T-helper 17 cell (primary cell): ENCODE measurements at places on chromosomes 5 and 9. TPM values are rescaled to one million over a fixed set of nuclear protein-coding genes. Genes with fewer than 3 reads are reported as not detected.

DNA sequence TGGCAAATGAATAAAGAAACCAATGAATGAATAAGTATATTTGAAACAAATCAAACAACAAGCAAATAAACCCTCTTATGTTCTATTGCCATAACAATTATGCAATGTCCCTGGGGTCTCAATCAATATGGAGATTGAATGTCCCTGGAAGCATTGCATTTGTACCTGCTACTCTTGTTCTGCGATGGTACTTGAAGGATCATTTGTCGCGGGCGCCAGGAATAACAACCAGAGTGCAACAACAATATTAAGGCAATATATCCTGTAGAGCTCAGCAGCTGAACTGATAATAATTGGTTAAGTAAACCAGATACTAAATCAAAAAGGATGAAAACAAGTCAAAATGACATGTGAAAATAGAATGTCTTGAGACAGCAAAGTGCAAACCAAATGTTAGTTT lies 1001.9 kb upstream of the NUDT12 start:
- H3K4me1 ChIP-seq: no peaks in the 10 kb centered on the region
- H3K27ac ChIP-seq: no peak overlapping the region
- no peaks in the 10 kb centered on the region for H3K36me3 ChIP-seq
- no peak overlapping the region for H3K4me3 ChIP-seq

- H3K36me3 ChIP-seq: no peaks in the 10 kb centered on the region
- DNase-seq: no peak
- no peak overlapping the region for H3K27ac ChIP-seq
These were observed 19.8 kb downstream of the TTC23L start for GRCh38 chr5:34858790-34859189.

- H3K4me3 ChIP-seq: no peak overlapping the region
- H3K27ac ChIP-seq: no peak overlapping the region
- no peak for DNase-seq
- H3K27me3 ChIP-seq: peaks cover 49% of the 10 kb centered on the region
- H3K36me3 ChIP-seq: peaks cover 5% of the 10 kb centered on the region
- no peaks in the 10 kb centered on the region for H3K4me1 ChIP-seq
These were observed 125.3 kb downstream of the SYK start for GRCh38 chr9:90926936-90927335.

DNA sequence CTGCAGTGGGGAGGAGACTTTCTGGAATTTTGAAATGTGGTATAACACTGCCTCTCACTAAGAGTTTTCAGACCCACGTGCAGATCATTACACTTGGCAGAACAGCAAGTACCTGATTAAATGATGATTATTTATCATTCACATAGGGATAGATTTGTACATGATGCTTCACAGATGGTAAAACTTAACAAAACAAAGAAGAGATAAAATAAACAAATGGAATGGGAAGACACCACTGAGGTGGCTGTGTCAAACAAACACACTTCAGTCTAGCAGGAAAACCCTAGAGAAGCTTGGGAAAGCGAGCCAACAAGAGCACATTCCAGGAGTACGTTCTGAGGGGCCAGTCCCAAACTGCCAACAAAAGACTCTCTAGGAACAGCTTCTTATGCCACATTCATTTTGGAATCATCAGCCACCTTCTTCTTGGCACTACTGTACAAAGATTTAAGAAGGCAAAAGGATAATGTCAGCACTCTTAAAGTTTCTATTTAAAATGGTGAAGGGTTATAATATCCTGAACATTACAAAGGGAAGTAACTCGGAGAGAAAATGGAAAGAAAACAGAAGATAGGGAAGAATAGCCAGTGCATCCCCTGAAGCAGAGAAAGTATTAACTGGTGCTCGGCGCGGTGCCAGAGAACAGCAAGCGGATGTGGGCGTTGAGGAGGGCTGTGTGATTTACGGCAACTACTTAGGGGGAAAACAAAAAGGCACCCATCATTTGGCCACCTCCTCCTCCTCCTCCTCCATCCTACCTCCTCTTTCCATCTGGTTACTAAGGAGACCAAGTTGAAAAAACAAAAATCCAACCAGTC lies 1.6 kb downstream of the MED27 start:
- peak overlapping the region; percentile 98 for H3K4me3 ChIP-seq
- H3K4me1 ChIP-seq: peaks cover 35% of the 10 kb centered on the region
- peak overlapping the region; percentile 96 for H3K27ac ChIP-seq
- peaks cover 5% of the 10 kb centered on the region for H3K36me3 ChIP-seq

The CCDC192 gene
- total RNA-seq: 0.45 TPM
